Right ventricle myocardium inferior (tissue), 1 donor: ENCODE measurements at places on chromosomes 7 and 10.

DNA sequence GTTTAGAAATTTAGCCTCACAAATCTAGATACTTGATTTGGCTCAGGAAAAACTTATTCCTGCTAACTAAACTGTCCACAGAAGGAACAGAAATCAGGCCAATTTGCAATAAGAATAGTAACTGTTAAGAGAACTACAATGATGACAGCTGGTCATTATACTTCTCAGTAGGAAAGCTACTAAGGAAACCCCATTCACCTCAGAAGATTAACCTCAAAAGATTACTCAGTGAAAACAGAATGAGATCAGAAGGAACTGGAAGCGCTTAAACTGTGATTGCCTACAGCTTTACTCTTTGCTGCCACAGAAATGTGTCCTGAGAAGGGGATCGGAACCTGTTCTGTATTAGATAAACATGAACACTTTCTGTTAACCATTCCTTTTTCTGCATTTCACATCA lies 24.3 kb upstream of the DNAJB12 start:
- no peak for DNase-seq

- no peak for DNase-seq
These were observed 342.4 kb upstream of the GRM3 start for GRCh38 chr7:86301301-86301700.

DNA sequence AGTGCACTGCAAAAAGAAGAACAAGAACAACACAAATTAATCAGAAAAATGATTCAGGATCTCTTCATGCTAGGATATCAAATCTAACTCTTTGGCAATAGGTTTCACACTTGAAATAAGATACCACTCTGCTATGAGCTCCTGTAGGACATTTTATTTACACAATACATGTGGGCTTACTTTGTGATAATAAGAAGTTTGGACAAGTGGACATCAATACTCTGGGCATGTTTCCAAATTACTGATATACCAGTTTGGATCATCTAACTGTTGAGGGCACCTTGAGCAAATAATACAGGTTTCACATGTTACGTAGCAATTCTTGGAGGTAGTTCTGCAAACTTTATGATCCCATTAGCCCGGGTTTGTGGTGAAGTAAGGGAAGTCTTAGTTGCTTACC lies 59.8 kb downstream of the CPVL start:
- no peak for DNase-seq

DNA sequence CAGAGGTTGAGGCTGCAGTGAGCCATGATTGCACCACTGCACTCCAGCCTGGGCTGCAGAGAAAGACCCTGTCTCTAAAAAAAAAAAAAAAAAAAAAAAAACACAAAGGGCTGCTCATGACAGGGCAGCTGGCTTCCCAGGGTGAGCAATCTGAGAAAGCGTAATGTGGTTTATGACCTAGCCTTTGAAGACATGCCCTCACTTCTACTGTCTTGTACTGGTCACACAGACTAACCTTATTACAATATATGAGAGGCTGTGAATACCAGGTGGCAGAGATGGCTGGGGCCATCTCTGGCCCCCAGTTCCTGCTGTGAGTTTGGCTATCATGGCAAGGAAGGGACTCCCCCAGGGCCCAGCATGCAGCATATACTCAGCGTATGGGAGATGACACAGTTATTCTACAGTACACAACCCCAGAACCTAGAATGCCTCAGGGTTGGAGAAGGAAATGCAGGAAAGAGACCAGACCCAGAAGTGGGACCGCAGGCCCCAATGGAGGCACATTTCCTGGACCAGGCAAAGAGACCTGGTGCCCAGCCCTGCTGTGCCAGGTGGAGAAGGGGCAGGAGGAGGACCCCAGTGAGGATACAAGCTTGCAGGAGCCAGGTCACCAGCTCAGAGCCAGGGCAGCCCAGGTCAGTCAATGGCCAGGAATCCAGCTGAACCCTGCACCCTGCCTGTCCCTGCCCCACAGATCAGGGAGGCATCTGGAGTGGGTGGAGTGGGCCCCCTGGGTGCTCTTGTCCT lies 26.3 kb downstream of the NPTX2 start:
- DNase-seq = no peak

- DNase-seq = no peak
These were observed 286.1 kb upstream of the KLF6 start for GRCh38 chr10:4070921-4071660.

- no peak for DNase-seq
These were observed 13.9 kb downstream of the CROT start for GRCh38 chr7:87359366-87359765.

DNA sequence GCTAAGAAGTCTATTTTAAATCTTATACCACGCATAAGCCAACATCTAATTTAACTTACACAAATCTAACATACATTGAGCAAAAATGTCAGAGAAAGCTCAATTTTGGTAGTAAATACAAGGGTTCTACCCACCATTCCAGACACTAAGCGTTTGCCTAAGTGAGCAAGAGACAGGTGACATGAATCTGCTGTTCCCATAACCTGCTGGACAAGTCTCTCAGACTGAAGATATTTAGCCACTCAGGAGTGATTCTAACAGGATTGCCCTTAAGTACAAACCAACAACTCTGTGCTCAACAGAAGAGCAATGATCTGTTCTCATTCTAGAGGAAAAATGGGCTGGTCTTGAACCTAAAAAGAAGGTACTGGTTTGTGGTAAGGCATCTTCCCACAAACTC lies 18.8 kb downstream of the EZH2 start:
- no peak for DNase-seq

DNA sequence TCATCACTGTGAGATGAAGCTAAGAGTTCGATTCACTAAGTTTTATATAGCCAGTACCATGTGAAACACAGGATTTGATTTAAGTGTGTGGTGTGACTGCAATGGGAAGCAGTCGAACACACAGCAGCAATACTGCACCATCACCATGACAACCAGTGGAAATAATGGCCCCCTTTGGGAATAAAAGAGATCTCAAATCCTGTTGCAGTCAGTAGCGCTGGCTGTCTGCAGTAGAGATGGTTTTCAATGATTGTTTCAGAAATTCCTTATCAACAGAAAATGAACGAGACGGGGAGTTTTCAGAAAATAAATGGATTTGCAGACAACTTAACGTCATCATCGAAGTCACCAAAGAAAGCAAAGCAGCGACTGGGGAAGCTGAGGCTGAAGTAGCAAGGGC lies 91.0 kb downstream of the PTPRE start:
- no peak for DNase-seq

DNA sequence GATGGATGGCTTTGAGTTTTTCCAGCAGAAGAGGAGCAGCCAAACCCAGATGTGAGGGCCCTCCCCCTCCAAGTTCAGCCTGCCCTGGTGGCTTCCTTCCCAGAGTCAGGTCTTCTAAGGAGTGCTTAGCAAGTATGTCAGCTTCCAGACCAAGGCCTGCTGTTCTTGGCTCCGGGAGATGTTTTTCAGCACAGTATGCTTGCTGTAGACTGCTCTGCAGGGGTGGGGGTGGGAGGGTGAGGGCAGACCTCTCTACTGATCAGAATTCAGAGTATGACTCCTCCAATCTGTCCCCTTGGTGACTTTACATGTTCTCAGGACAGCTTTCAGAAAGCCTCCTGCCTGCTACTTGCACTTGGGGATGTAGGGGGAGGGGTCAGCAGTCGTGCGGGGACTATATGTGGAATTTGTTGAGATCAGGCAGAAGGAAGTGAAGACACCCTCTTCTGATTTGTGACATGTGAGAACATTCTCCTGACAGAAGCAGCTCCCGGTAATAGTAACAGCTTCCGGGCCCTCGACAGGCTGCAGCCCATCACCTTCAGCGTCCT lies 516.4 kb upstream of the ZMIZ1 start:
- peak; percentile 79 for DNase-seq

- DNase-seq = no peak
These were observed 517.8 kb upstream of the CELF2 start for GRCh38 chr10:10499839-10500238.

DNA sequence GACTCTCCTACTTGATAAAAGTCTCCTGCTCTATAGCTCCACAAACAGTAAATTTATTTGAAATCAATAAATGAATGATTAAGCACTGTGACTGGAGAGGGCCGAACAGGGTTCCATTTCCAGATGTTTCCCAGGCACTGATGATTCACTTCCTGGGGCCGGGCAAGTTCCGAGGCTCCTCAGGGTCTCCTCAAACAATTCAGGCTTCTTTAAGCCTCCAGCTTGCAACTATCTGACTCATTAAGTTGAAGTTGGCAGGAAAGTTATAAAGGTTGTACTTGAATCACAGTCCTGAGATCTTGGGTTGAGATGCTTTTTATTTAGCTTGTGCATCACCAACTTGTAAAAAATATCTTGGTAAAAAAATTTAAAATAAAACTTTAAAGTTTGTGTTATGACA lies 612.9 kb downstream of the DNAJB6 start:
- DNase-seq = no peak

DNA sequence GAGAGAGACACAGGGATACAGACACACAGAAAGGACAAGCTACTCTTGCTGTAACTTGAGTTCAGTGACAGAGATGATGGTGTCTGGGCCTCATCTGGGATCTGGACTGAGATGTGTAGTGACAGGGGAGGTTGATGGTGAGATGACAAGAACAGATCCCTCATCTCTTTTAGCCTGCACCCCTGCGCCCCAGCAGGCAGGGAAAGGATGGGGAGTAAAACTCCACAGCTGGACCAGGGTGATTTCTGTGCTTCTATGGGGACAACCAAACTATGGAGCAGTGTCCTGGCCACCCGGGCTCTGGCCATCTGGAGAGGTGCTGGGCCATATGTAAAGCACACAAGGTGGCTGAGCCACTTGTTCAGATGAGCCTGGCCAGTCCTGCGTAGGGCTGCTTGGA lies 4.5 kb upstream of the LRRC18 start:
- no peak for DNase-seq

DNA sequence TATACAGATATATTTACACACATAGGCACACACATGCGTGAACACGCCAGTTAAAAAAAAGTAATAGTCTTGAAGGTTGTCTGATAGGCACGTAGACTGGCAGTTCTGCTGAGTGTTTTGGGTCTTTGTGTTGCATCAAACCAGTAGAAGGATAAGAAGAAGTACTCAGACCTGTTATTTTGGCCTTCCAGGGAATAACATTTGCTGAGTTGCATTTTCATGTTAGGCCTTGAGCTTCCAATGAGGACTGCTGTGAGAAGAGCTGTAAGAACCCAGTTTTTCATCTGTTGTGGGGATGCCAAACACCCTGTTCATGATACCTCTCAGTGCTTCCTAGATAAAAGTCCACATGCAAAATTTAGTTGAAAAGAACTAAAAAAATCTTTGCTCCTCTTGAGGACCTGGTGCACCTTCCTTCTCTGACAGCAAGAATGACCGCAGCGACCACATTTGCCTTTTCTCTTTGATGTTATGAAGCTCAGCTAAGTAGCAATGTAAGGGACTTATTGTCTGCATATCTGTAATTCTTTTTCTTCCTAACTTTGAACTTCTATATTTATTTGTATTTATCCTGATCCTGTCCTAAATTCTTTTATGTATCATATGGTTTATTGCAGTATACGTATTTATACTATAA lies 27.2 kb downstream of the HIPK2 start:
- DNase-seq = no peak

DNA sequence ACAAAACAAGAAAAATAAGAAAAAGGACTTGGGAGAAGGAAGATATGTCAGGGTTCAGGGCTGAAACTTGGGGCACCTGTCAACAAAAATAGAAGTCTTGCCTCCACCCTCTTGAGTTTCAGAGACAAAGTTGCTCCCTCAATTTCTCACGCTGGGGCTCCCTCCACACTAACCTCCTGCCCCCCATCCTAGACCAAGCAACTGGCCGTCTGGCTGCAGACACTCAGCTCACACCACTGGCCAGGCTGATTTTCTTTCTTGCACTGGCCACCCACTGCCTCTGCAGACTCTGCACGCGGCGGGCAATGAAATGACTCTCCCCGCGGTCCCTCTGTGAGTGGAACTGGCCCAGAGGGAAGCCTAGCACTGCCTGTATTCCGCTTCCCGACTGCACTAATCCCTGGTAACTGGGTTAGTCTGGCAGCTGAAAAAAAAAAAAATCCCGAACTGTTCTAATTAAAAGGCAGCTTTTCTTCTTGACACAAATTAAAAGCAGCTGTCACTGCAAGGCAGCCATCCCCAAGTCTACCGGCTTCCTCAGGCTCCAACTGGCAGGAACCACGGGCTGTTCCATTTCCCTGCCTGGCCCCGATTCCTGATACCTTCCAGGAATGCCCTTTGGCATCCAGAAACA lies 83.5 kb downstream of the SPDYE5 start:
- DNase-seq = peak; percentile 8

GRCh38 chr7:54153462-54153861 lies 388.7 kb upstream of the VSTM2A start:
- no peak for DNase-seq

- DNase-seq = no peak
These were observed 25.0 kb downstream of the ZPBP start for GRCh38 chr7:50068026-50068425.

- DNase-seq = no peak
These were observed 558 bp upstream of the ABCC2 start for GRCh38 chr10:99781734-99782429.

DNA sequence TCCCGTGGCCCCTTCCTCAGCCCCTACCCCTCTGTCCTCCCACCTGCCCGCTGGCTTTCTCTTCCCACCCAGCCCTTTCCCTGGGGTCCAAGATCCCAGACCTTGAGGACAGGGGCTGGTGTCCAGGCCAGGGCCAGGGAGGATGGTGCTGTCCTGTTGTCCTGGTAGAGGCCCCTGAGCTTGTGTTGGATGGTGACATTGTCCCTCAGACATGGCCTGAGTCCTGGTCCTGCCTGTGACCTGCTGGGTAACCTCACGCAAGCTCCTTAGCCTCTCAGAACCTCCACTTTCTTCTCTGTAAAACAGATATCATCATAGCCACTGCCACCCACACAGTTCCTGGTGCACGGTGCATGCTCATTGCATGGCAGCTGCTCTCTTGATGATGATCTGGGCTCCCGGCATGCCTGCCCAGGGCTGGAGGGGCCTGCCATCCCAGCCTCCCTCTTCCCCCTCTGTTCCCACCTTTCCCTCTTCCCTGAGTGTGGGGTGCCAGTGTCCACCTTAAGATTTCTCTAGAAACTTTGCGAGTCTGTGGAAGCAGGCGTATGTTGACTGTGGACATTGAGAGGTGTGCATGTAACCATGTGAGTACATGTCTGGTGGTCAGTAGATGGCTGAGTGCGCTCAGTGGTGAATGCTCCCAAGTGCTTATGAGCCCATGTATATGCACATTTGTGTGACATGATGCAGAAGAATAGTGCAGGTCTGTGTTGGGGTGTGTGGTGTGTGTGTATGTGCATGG lies 60.4 kb downstream of the NEURL1 start:
- no peak for DNase-seq

DNA sequence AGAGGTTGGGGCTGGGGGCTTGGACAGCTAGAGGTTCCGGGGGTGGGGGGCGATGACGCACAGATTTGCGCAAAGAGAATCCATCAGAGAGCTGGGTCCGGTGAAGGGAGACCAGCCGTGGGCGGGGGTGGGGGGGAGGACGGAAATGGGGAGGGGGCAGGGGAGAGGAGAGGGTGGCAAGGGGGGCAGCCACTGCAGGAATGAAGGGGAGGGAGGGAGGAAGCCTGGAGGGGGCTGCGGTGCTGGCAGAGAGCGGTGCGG lies 1.2 kb upstream of the VGF start:
- DNase-seq = no peak

- no peak for DNase-seq
These were observed 2.1 kb upstream of the ZNF117 start for GRCh38 chr7:64992971-64993370.
